ENCODE measurements at places on chromosomes 2 and 18. TPM values are rescaled to one million over a fixed set of nuclear protein-coding genes. Genes with fewer than 3 reads are reported as not detected.

GRCh38 chr18:37445368-37445767, 120.2 kb downstream of the CELF4 start:
- H3K4me3 ChIP-seq: no peak overlapping the region
- H3K27ac ChIP-seq: no peak overlapping the region
- no peak for DNase-seq

- H3K27ac ChIP-seq: no peak overlapping the region
- DNase-seq: peak; percentile 6
These were observed 7.2 kb upstream of the NEU4 start for GRCh38 chr2:241801611-241802420.

DNA sequence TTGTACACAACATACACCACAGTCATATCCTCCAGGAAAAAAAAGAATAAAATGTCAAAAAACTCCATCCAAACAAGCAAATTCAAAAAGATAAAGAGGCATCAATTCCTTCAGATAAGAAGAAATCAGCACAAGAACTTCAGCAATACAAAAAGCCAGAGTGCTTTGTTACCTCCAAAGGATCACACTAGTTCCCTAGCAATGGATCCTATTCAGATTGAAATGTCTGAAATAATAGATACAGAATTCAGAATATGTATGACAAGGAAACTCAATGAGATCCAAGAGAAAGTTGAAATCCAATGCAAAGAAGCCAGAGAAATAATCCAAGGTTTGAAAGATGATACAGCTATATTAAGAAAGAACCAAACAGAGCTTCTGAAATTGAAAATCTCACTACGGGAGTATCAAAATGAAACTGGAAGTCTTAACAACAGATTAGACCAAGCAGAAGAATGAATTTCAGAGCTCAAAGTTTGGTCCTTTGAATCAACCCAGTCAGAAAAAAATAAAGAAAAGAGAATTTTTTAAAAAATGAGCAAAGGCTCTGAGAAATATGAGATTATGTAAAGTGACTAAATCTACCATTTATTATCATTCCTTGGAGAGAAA, 80.6 kb downstream of the TRABD2A start:
- no peak overlapping the region for H3K4me3 ChIP-seq
- peaks cover 8% of the 10 kb centered on the region for H3K36me3 ChIP-seq
- peaks cover 15% of the 10 kb centered on the region for H3K4me1 ChIP-seq
- no peak for DNase-seq
- no peak overlapping the region for H3K27ac ChIP-seq
- no peaks in the 10 kb centered on the region for H3K27me3 ChIP-seq

- no peaks in the 10 kb centered on the region for H3K36me3 ChIP-seq
- no peak overlapping the region for H3K4me3 ChIP-seq
- no peaks in the 10 kb centered on the region for H3K4me1 ChIP-seq
- H3K27me3 ChIP-seq: no peaks in the 10 kb centered on the region
- no peak overlapping the region for H3K27ac ChIP-seq
- no peak for DNase-seq
These were observed 257.5 kb downstream of the RND3 start for GRCh38 chr2:150230004-150230403.

- peaks cover 42% of the 10 kb centered on the region for H3K4me1 ChIP-seq
- no peak overlapping the region for H3K27ac ChIP-seq
- H3K36me3 ChIP-seq: peaks cover 11% of the 10 kb centered on the region
- no peak overlapping the region for H3K4me3 ChIP-seq
These were observed 322.5 kb downstream of the ARHGAP15 start for GRCh38 chr2:143451642-143452281.

DNA sequence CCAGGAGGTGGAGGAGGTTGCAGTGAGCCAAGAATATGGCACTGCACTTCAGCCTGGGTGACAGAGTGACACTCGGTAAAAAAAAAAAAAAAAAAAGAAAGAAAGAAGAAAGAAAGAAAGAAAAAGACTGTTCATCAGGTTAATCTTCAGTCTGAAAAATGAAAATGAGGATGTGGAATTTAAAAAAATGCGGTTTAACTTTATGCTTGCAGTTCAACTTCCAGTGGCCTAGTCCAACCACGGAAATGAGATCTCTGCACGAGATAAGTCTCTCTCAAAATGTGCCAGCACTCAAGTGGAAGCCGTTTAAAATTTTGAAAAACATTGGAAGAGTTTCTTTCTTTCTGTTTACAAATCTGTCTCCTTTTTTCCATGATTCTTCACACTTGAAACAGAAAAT, 112.1 kb downstream of the DOCK10 start:
- H3K36me3 ChIP-seq: peaks cover 79% of the 10 kb centered on the region
- H3K27me3 ChIP-seq: no peaks in the 10 kb centered on the region
- H3K27ac ChIP-seq: peak overlapping the region; percentile 98
- peaks cover 100% of the 10 kb centered on the region for H3K4me1 ChIP-seq

DNA sequence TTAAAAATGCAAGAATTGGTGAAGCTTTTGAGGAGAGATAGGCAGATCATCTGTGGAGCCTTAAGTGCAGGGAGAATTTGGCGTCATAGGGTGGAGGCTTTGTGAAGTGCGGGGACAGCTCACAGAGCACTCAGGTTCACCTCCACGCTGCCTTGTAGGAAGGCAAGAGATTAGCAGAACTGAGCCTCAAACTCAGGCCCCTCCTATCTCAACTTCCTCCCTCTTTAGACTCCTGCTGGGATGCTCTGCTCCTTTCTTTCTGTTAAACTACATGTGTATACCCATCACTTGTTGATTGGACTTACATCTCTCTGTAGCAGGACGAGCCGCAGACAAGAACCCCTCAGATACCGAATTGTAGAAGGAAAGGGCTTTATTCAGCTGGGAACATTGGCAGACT, 422.2 kb downstream of the SETBP1 start:
- no peak overlapping the region for H3K27ac ChIP-seq
- DNase-seq: no peak
- H3K4me1 ChIP-seq: no peaks in the 10 kb centered on the region

GRCh38 chr18:34970106-34970505, 71.1 kb upstream of the MAPRE2 start:
- H3K36me3 ChIP-seq: no peaks in the 10 kb centered on the region
- DNase-seq: no peak
- H3K27ac ChIP-seq: no peak overlapping the region
- peaks cover 18% of the 10 kb centered on the region for H3K27me3 ChIP-seq

DNA sequence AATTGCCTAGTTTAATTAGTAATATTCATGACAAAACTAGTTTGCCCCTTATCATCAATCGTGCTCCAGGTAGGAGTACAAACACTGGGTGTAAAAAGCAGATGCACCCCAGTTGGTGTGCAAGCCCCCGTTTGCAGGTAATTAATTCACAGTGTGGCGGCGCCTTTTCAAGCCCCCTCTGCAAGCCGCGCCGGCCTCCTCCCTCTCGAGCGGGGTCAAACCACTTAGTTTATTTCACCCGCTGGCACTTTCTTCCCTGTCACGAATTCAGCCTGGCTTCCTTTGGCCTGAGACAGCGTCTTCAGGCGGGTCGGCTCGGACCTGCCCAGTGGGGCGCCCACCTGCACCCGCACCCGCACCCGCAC, 64.7 kb upstream of the MAPRE2 start:
- no peaks in the 10 kb centered on the region for H3K36me3 ChIP-seq
- H3K4me3 ChIP-seq: peak overlapping the region; percentile 73
- DNase-seq: no peak
- H3K4me1 ChIP-seq: peaks cover 23% of the 10 kb centered on the region

DNA sequence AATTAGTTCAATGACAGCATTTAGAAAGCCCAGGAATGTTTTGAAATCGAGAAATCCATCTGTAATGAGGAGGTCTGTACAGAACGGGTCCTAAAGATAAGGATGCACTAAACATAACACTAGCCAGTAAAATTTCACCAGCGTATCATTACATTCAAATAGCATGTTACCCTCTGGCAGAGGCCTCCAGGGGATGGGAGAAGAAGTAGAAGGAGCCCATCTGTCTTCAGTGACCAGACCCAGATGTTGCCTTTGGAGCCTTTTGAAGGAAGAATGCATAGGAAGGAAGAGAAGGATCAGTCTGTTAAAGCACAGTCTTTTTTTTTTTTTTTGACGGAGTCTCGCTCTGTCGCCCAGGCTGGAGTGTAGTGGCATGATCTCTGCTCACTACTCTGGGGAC, 86.1 kb upstream of the BCL2L11 start:
- no peak overlapping the region for H3K27ac ChIP-seq
- H3K4me3 ChIP-seq: no peak overlapping the region
- H3K36me3 ChIP-seq: no peaks in the 10 kb centered on the region
- H3K4me1 ChIP-seq: peaks cover 14% of the 10 kb centered on the region

DNA sequence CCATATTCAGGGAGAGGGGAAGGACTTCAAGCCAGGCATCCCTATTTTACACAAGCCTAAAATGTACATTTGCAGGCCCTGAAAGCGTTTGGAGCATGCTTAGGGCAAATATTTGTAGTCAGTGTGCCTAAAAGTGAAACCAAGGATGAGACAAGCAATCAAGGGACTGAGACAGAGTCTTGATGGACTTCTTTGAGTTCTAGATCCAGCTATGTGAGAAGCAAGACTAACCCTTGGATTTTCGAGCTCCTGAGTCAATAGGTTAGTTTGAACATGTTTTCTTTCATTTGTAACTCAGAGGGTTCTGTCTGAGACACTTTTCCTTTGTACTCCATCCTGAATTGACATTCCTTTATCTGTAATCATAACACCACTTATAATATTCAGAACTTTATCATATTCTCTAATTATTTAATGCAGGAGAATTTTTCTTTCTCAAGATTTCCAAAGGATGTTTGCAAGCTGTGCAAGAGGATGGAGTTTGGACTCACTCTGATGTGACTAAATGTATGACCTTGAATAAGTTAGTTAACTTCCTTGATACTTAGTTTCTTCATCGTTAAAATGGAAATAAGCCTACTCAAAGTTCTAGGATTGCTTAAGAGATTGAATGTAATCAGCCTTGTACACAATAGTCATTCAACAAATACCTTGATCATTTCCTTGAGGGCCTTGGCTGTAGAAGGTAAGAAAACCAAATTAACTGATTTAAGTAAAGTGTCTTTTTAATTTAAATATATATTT, 1237.8 kb upstream of the ZEB2 start:
- H3K27ac ChIP-seq: no peak overlapping the region
- H3K36me3 ChIP-seq: no peaks in the 10 kb centered on the region
- H3K27me3 ChIP-seq: no peaks in the 10 kb centered on the region
- no peak overlapping the region for H3K4me3 ChIP-seq

AGXT gene
- total RNA-seq: not detected

FBLN7 gene
- 40.6 TPM for total RNA-seq

EPAS1 gene
- total RNA-seq: 16.0 TPM

RBKS gene
- 4.6 TPM for total RNA-seq

RAPGEF4 gene
- 0.28 TPM for total RNA-seq

PLCD4 gene
- 0.18 TPM for total RNA-seq
